WTC11 (cell line): ENCODE measurements at places on chromosomes 1 and 21. TPM values are rescaled to one million over a fixed set of nuclear protein-coding genes. Genes with fewer than 3 reads are reported as not detected.

- H3K36me3 ChIP-seq = peaks cover 4% of the 10 kb centered on the region
- no peak overlapping the region for H3K27ac ChIP-seq
- no peaks in the 10 kb centered on the region for H3K27me3 ChIP-seq
These were observed 55.8 kb upstream of the SGIP1 start for GRCh38 chr1:66478116-66478515.

DNA sequence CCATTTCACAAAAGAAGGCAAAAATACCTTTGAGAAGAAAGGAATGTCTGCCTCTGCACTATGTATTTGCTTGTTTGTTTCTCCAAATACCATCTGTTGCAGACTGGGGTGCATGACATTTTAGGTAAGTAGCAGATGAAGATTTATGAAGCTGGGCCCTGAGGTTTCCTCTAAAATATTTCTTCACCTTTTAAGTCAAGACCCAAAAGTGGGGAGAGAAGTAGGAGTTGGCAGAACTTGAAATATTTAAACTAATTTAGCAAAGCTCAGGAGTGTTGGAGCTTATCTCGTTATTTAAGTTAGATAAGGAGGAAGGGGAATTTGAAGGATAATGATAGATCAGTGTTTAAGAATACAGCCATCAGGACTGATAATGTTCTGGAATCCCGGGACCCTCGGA, 152.9 kb downstream of the DHRS3 start:
- no peak overlapping the region for H3K27ac ChIP-seq
- no peaks in the 10 kb centered on the region; the same call in 1 of the 2 replicates for H3K36me3 ChIP-seq
- no peak overlapping the region for H3K4me3 ChIP-seq
- peaks cover 8% of the 10 kb centered on the region for H3K4me1 ChIP-seq
- H3K27me3 ChIP-seq = no peaks in the 10 kb centered on the region

DNA sequence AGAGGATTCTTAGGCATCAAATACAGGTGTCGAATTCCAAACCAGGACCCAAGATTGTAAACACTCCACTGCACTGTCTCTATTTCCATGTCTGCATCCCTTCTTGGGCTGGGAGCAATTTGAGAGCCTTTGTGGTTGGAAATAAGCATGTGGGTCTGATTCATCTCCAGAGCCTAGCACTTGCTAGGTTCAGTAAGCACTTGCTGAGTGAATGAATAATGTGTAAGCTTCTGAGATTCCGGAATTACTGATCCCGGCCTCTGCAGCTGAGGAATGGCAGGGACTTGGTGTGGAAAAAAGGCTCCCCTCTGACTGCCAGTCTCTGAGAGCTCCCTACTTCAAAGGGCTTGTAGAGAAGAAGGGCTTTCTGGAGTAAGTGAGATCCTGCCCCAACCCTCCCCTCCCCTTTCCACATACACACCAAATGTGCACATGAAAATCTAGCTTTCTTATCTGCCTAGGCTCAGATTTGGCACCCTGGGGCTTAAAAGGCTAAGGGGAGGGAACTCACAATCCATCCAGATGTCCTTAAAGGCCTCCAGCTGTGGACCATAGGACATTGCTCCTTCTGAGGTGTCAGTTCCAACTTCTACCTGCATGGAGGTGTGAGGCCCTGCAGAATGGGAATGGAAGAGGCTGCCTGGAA, 39.6 kb upstream of the TRABD2B start:
- peaks cover 28% of the 10 kb centered on the region for H3K4me1 ChIP-seq
- peaks cover 46% of the 10 kb centered on the region for H3K27me3 ChIP-seq
- H3K27ac ChIP-seq = no peak overlapping the region
- H3K4me3 ChIP-seq = no peak overlapping the region
- H3K36me3 ChIP-seq = no peaks in the 10 kb centered on the region
- no peak for DNase-seq

DNA sequence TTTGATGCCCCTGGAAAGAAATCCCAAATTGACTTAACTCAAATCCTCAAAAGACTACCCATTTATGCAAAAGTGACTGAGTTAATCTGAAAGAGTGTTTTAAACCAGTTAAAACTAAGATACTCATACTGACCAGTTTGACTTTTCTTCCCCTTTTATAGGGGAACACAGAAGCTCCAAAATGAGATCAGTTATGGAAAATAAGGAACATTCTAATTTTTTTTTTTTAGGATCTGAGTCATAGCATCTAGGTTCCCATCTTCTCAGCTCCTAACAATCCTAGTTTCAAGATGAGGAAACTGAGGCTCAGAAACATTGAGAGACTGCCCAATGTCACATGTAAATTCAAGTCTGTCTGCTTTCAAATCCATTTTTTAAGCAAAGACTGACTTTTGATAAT, 231.1 kb upstream of the RUNX1 start:
- H3K4me1 ChIP-seq = peaks cover 8% of the 10 kb centered on the region; the same call in 1 of the 2 replicates
- no peak overlapping the region for H3K27ac ChIP-seq
- no peak overlapping the region for H3K4me3 ChIP-seq
- DNase-seq = no peak
- H3K27me3 ChIP-seq = no peaks in the 10 kb centered on the region

DNA sequence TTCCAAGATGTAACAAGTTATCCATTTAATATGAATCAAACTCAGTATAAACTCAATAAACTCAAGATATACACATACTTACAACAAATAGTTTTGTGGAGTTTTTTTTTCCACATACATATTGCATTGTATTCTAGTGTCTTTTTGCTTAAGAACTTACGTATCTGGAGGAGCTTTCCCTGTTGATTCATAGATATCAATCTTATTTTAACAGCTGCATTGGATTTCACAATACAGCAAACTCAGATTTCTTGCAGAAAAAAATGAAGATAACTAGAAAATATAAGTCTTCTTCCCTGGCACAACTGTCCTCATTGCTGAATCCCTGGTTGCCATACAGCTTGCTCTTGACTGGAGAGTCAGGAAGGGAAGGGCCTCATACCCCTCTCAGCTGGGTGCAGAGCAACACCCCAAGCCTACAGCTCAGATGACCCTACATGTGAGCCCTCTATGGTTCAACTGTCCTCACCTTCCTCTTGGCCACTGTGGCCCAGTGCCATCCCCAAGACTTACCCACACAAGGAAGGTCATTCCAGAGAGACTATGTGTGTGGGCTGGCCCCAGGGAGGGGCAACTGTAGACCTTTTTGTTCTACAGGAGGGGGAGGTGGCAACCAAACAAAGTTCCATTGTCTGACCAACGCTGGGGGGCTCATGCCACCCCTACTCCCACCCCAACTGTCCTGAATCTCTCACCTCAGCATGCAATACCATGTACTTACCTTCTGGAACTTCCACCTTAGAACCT, 1.7 kb downstream of the MPZ start:
- peaks cover 41% of the 10 kb centered on the region for H3K4me1 ChIP-seq
- H3K36me3 ChIP-seq = no peaks in the 10 kb centered on the region
- DNase-seq = no peak
- H3K4me3 ChIP-seq = no peak overlapping the region
- no peak overlapping the region for H3K27ac ChIP-seq
- no peaks in the 10 kb centered on the region; the same call in 1 of the 2 replicates for H3K27me3 ChIP-seq

DNA sequence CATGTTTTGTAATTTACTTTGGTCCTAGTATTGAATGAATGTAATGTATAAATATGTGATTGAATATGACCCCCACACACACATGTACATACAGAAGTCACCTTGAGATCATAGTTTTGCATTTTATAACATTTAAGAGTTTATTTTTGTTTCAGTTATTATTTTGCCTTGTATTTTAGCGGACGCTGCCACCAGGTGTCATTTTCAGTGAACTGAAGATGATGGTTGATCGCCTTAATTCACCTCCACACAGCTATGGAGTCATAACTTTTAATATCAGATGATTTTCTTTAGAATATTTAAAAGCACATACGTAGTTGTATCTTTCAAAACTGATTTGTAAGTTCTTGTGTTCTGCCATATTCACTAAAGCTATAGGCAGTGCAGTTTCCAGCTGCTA, 130.4 kb downstream of the DYRK1A start:
- DNase-seq = no peak
- H3K36me3 ChIP-seq = peaks cover 33% of the 10 kb centered on the region
- no peak overlapping the region for H3K4me3 ChIP-seq
- no peaks in the 10 kb centered on the region for H3K27me3 ChIP-seq
- peaks cover 55% of the 10 kb centered on the region for H3K4me1 ChIP-seq

- H3K4me3 ChIP-seq = no peak overlapping the region
- H3K4me1 ChIP-seq = peaks cover 12% of the 10 kb centered on the region
These were observed 80.0 kb upstream of the TNR start for GRCh38 chr1:175823406-175823805.

DNA sequence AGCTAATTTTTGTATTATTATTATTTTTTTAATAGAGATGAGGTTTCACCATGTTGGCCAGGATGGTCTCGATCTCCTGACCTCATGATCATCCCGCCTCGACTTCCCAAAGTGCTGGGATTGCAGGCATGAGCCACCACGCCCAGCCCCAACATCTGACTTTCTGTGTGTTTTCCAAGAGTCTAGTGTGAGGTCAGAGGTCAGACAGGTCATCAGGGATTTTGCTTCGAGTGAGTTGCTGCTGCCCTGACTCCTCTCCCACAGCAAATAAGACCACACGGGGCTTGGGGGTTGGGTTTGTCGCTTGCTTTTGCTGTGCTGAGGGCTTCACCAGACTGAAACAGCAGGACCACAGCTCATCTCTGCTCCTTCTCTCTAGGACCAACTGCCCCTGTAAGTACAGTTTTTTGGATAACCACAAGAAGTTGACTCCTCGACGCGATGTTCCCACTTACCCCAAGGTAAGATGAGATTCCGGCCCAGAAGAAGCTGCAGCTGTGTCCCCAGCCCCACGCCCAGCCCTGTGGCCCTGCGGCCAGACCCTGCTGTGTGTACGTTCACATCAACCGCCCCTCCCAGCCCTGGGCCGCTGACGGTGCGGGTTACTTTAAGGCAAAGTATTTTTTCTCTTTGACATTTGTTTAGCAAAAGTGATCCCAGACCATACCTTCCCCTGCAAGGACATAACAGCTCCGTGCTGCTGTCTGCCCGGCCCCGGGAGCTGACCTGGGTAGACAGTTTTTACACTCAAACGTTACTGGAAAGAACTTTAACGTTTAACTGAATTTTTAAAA, 97.5 kb downstream of the PDE9A start:
- peaks cover 24% of the 10 kb centered on the region; the same call in 1 of the 2 replicates for H3K36me3 ChIP-seq
- peak overlapping the region; percentile 70 for H3K27ac ChIP-seq
- H3K27me3 ChIP-seq = no peaks in the 10 kb centered on the region
- H3K4me1 ChIP-seq = peaks cover 8% of the 10 kb centered on the region

- H3K36me3 ChIP-seq = no peaks in the 10 kb centered on the region; the same call in 1 of the 2 replicates
- DNase-seq = no peak
- H3K27ac ChIP-seq = no peak overlapping the region
These were observed 470.4 kb upstream of the USP24 start for GRCh38 chr1:55685560-55685959.

Gene GFI1
- total RNA-seq = 0.18 to 0.46 TPM (median 0.35 TPM) in 3 replicates

Gene CFAP141
- not detected in 3 replicates for total RNA-seq

Gene FCRL6
- total RNA-seq = not detected in 3 replicates

Gene AGMAT
- 4.9 to 5.6 TPM (median 5.5 TPM) in 3 replicates for total RNA-seq

Gene S100A7A
- not detected in 3 replicates for total RNA-seq
